ENCODE measurements at places on chromosomes 7 and 10.

DNA sequence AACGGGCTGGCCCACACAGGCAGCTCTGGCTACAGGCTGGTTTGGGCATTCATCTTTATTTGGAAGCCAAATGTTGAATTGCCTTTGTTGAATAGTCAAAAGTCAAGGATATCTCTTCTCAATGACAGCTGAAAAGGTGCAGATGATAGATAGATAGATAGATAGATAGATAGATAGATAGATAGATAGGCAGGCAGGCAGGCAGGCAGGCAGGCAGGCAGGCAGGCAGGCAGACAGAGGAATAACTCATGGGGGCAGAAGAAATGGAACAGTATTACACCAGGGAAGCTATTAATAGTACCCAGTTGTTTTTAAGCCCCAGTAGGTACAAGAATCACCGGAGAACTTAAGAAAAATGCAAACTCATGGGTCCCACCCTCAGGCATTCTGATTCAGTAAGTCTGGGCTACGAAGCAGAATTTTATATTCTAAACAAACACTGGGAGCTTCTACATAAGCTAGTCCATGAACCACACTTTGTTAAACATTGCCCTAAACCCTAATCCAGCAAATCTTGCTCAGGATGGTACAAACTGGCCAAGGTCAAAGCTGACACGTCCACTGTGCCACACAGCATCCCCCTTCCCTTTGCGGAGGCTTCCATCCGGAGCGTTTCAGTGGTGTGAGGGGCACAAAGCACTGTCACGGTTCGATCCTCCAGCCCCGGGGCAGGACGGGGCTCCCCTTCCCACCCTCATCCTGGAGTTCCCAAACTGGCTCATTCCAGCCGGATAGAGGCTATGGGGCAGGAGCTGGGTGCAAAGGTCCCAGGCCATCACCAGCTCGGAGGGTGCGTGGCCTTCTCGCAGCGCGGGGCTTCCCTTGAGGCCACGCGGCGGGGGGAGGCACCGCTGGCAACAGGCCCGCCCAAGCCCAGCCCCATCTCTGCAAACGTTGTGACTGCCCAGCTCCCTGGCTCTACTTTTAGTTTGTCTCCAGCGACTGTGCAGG is 6.7 kb downstream of the PRKAG2 start:
- DNase-seq = no peak

GRCh38 chr7:34652809-34653208 is 5.2 kb upstream of the NPSR1 start:
- no peak for DNase-seq

- DNase-seq = no peak
These were observed 80.2 kb downstream of the ZNF37A start for GRCh38 chr10:38174336-38174735.

DNA sequence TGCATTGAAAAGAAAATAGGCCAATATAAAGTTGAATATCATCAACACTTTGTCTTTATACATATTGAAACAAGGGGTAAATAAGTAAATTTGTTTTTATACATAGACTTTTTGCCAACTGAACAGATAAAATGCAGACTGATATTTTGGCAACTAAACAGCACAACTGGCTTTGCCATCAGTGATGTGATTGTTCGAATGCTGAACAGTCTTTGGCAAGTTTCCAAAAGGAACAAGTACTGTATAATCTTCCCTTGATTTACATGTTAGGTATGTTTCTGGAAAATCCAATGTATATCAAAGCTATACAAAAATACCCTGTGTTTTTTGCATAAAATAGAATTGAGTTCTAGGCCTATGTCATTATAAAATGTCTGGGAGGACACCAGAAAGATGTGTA is 18.2 kb upstream of the ANKRD1 start:
- DNase-seq = no peak

GRCh38 chr7:36986511-36986933 is 262.2 kb upstream of the AOAH start:
- no peak for DNase-seq

- no peak for DNase-seq
These were observed 7.9 kb downstream of the PKD1L1 start for GRCh38 chr7:47940088-47941013.

- DNase-seq = no peak
These were observed 724 bp downstream of the CFAP46 start for GRCh38 chr10:132941640-132942051.

DNA sequence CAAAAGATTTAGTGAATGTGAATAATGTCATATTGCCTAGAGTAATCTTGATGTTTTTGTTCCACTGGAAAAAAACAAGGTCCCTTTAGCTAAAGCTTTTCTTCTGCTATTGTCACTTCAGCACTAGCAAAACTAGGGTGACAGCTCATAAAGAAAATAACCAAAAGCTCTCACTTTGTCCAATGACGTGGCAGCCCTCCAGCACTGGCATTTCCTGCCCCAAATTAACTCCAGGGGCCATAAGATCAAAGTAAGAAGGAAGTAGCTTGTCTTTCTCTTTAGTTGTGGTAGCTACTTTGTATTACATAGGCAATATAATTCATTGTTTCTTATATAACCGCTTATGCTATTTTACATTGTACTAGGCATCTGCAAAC is 47.3 kb downstream of the LRRN3 start:
- DNase-seq = peak; percentile 35

- DNase-seq = no peak
These were observed 83.6 kb downstream of the ZFAND4 start for GRCh38 chr10:45589009-45589408.

GRCh38 chr7:23129036-23129435 is 23.5 kb downstream of the KLHL7 start:
- DNase-seq = no peak

- DNase-seq = no peak
These were observed 5.6 kb upstream of the DKK1 start for GRCh38 chr10:52308251-52309031.

GRCh38 chr7:1192171-1192676 is 32.2 kb upstream of the ZFAND2A start:
- DNase-seq = no peak

DNA sequence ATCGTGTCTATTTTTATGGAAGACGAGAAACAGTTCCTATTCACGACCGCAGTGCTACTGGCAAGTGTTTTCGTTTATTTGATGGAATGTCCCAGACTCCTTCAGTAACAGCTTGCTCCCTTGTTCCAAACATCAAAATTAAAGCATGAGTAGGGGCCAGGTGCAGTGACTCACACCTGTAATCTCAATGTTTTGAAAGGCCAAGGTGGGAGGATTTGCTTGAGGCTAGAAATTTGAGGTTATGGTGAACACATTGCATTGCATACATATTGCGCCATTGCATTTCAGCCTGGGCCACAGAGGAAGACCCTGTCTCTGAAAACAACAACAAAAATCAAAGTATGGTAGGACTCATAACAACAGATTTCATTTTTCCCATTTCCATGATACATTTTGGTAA is 22.8 kb downstream of the PTTG1IP2 start:
- no peak for DNase-seq

DNA sequence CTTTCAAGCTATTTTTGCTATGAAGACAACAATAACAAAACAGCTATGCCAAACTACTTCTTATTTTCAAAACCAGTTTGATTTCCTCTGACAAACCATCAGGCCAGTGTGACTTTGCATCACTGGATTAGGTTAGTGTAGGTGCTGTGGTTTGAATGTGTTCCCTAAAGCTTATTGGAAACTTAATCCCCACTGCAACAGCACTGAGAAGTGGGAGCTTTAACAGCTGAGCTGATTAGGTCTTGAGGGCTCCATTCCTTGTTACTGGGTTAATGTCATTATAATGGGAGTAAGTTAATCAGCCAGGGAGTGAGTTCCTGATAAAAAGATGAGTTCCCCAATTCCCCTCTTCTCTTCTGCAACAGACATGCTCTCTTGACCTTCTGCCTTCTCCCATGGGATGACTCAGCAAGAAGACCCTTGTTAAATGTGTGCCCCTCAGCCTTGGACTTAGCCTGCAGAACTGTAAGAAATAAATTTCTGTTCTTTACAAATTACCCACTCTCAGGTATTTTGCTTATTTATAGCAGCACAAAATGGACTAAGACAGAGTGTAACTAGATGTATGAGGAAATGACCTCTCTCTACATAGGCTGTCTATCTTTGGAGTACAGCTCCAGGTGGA is 186.8 kb downstream of the CTTNBP2 start:
- DNase-seq = no peak

GRCh38 chr10:88262591-88263234 is 320.4 kb downstream of the RNLS start:
- DNase-seq = no peak

DNA sequence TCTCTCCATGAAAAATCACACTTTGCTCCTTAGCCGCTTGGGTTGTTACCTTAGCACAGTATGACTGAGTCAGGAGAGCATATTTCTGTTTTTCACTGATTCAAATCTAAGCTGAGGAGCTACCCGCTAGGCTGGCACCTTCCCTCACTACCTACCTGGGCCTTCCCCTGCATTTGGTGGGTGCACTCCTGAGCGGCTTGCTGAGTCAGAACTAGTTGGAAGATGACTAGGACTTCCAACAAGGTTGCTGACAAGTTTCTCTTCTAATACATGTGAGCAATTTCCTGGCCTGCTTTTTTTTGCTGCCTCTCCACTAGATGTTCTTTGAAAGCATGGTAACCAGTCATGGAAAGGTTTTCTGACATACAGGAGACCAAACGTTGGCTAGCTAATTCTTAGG is 43.8 kb upstream of the SEC61G start:
- no peak for DNase-seq

DNA sequence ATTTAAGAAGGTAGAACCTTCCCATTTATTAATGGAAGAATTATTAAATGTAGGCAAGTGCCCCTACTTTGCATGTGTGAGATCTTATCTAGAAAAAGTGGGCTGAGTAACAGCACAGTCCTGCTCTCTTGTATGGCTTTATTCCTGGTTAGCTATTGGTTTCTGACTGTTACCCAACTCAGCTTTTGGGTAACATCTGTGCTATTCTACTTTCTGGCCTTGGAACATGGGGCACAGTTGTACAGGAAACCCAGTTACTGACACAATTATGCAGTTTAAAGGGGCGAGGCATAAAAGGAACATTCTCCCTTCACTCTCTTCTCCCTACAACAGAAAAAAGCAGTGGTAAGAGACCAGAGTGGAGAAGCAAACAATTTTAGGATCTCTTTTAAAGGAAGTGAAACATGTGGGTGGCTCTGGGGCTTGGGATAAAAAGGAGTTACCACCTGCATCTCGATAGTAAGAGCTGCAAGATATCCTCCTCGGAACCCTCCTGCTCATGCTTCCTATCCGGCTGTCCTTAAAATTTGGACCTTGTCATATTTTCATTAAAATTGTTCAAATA is 16.0 kb downstream of the NUDT5 start:
- no peak for DNase-seq

DNA sequence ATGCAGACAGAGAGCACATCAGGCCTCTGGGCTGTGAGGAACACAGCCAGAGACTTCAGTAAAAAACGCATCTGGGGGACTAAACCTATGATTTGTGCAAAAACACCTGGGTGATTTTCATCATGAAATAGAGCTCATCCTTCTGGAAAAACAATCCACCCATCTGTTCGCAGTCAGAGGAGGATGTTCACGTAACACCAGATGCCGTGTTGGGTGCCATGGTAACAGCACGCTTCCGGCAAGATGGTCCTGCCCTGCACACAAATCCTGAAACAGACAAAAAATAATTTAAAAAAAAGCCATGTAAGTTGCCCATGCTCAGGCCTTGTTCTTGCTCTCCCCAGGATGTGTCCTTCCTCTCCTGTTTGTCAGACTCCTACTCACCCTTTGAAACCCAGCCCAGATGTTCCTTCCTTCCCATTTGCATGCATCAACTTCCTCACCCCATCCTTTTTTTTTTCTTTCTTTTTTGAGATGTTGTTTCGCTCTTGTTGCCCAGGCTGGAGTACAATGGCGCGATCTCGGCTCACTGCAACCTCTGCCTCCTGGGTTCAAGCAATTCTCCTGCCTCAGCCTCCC is 28.3 kb upstream of the GNA12 start:
- no peak for DNase-seq

DNA sequence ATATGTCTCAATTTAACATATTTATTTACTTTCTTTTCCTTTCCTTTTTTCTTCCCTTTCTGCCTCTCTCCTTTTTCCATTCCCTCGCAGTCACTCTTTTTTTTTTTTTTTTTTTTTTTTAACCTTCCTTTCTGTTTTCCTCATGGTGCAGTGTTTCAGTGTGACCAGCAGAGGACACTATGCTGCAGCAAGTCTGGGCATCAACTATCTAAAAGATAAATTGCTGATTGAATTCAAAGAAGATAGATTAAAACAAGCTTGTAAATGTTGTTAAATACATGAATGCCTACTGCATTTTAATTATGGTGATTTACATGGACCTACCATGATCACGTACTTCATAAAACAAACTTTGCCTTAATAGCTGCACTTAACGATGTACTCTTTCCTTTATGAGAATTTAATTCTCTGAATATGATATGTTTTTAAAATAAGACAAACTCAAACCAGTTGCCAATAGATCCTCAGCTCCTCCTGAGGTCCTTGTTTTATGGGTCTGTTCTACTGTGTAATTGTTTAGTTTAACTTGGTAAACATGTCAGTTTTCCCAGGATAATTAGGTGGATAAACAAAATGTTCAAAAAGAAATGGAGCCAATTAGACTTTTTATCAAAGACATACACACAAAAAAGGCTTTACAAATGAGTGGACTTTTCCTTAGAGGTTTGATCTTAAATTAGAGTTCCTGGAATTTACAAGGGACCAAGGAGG is 101.0 kb upstream of the AGR3 start:
- peak; percentile 4 for DNase-seq

DNA sequence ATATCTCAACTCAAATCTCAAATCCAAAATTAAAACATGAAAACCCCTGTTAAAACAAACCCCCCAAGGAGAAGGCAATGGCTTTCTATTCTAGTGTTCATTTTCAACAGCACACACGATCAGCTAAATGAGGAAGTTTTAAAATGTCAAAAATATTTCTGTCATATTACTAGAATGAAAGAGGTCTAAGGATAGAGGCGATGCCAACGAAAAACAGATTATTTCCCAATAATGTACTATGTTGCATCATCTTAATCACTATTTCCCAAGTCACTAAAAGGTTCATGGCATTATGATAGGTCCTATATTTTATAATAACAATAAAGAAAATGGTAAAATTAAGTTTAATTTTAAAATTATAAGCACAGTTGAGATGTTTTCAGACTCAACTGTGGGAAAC is 10.1 kb downstream of the CNOT4 start:
- DNase-seq = no peak

- DNase-seq = no peak
These were observed 1.0 kb upstream of the GNA12 start for GRCh38 chr7:2845034-2845592.

DNA sequence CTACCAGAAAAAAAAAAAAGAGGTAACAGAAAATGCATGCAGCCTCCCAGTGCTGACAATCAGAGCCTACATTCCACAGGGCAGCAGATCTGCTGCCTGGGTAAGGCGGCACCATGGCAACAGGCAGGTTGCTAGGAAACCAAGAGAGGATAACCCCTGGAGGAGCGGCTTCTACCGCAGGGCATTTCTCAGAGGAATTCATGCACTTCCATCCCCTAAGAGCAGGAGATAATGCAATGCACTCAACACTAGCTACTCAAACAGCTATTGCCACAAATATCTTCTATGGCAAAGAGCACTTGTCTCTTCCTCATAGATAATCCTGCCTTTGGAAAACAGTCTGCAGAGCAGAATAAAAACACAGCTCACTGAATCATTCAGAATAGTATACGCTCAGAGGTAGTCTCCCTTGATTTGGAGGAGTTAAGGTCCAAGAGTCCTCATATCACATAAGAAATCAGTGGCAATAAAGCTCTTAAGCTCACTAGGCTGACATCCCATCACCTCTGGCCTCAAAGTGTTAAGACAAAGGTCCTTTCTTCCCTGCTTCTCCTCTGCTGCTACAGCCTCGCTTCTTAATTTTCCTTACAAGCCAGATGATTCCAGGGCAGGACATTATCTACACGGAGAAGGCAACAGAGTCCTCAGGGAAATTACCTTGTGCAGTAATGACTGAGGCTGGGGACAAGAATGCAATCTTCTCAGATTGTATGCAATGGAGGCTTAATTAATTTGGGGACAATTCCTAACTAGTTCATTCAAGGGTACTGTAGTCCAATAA is 10.7 kb downstream of the PSAP start:
- no peak for DNase-seq
